ENCODE measurements at places on chromosomes 2 and 18.

GRCh38 chr2:191892391-191892790, 45.5 kb upstream of the CAVIN2 start:
- no peak for DNase-seq

- DNase-seq: no peak
Measured at GRCh38 chr2:50097148-50097547, 934.8 kb downstream of the NRXN1 start.

- DNase-seq: no peak
Measured at GRCh38 chr18:38496222-38496793, 930.7 kb upstream of the CELF4 start.

DNA sequence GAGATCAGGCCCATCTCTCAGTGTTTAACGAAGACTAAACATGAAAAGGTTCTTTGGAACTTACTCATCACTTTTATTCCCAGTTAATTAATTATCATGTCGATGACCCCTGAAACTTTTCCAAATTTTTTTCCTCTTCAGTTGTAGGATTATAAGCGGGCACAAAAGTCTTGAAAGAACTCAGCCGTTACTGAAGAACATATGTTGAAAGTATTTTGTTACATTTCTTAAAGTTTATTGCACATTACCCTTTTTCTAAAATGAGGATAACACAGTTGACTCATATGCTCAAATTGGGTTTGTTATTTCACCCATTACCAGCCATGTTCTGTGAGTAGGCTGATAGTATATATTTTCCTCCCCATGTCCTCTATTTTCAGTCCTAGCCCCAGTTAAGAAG, 75.9 kb upstream of the COL3A1 start:
- no peak for DNase-seq

- DNase-seq: no peak
Measured at GRCh38 chr2:150697596-150697995, 210.1 kb upstream of the RND3 start.

- DNase-seq: no peak
Measured at GRCh38 chr2:32926708-32927084, 20.1 kb upstream of the LTBP1 start.

DNA sequence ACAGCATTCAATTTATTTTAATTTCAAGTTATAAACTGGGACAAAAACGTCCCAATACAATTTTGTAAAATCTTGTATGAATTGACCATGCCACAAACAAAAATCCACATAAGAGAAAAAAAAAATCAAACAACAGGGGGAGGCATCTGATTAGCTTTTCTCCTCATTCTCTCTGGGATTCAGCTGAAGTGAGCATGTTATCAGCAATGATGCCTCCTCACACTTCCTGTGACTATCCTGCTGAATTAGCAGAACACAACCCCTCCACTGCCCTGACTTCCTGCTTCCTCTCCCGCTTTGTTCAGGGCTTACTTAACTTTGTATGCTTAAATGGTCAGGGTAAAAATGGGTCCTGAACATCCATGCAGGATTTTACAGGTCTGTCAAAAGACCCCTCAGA, 132.2 kb upstream of the ITGB6 start:
- DNase-seq: peak; percentile 28

GRCh38 chr2:80059447-80059846, 245.1 kb downstream of the LRRTM1 start:
- no peak for DNase-seq

- DNase-seq: no peak
Measured at GRCh38 chr18:68177807-68178702, 536.9 kb downstream of the TMX3 start.

DNA sequence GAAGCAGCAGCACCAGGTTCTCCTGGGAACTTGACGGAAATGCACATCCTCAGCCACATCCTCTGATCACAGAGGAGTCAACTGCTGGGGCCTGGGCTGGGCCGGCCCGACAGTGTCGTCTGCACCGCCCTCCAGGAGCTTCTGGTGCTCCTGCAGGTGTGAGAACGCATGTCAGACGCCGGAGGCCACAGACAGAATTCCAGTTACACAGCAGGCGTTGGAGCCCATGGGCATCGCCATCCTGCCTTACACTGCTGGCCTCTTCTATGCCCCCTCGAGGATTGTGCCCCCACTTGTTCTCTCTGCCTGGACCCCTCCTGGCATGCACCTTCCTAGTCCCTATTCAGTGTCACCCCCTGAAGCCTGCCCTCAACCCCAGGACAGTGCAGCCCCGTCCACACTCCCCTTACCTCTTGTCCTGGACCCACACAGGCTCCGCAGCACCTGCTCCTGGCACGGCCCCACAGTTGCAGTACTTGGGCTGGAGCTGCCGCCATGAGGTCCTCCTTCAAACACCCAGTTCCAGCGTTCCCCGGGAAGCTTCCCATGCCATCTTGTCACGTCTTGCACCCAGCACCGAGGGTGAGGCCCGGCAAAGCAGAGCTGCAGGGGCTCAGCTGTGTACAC, 37.5 kb downstream of the ADI1 start:
- no peak for DNase-seq

DNA sequence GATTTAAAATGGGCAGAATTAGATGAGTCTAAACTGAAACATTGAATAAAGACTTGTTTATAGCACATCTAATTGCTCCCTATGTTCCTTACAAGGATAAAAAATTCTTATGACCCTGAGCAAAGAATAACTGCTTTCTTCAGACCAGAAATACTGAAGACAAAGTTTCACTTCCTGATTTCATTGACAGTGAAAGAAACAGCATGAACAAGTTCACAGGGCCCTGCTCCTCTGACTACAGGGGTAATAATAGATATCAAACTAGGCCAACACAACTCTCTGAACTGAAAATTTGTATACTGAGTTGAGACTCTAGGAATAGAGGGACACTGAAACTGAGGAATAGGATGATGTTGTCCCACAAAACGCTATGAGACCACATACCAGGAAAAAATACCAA, 1383.3 kb upstream of the CDH2 start:
- DNase-seq: no peak

- no peak for DNase-seq
Measured at GRCh38 chr2:328761-329160, 40.9 kb upstream of the ALKAL2 start.

DNA sequence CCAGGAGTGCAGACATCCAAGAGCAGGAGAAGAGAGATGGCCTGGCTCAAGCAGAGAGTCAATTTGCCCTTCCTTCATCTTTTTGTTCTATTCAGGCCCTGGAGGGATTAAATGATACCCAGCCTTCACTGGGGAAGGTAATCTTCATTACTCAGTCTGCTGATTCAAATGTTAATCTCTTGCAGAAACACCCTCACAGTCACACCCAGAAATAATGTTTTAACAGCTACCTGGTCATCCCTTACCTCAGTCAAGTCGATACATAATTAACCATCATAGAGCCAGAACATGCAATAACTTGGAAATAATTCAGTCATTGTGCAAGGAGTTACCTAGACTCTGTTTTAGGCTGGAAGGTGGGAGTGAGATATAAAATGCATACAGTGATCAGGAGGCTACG, 163.7 kb upstream of the TNP1 start:
- DNase-seq: no peak

GRCh38 chr2:161332371-161332967, 24.2 kb downstream of the PSMD14 start:
- DNase-seq: no peak

DNA sequence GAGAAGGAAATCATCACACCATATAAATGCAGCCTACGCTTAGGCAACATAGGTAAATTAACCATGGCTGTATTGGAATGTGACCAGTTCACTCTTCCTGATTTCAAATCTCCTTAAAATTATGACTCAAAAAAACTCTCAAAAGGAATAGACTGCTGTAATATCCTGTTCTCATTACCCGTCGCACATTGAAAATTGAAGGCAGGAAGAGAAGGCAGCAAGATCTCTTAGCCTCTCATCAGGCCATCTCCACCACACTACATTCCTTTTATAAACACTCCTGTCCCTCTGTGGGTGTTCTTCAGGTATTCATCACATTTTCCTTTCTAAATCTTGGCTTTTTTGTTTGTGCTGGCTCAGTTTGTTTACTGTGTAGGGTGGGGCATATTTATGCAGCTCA, 83.2 kb downstream of the PPP1R1C start:
- no peak for DNase-seq

DNA sequence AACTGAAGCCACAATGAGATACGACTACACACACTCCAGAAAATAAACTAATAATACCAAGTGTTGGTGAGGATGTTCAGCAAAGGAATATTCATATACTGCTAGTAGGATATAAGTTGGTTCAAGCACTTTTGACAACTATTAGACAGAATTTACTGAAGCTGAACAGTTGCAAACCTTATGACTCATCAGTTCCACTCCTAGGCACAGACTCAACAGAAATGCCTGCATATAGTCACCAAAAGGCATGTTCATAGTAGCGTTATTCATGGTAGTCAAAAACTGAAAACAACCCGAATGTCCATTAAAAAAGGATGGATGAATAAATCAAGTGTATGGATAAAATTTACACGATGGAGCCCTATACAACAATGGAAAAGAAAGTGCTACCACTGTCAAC, 232.0 kb downstream of the ANAPC1 start:
- DNase-seq: no peak

DNA sequence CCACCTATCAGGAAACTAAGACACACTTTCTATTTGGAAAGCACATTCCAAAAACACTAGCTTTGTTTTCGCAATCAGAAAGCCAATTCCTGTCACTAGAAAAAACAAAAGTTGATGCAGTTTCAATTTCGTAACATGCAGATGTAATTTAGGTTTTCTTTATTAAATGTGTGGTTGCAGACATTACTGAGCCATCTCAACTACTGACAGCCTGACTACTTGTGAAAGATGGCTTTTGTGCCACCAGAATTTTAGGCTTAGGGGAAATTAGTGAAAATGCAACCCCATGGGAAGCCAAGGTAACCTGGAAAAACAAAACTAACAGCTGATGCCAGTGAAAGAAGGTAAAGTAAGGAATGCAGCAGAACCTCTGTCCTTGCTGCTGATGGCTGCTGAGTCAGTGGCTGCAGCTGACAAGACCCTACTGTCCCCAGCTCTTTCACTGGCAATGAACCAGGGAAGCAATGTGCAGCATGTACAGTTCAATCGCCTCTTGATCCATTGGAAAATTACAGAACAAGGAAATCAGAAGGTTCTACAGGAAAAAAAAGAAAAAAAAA, 34.9 kb downstream of the FEZ2 start:
- DNase-seq: no peak

DNA sequence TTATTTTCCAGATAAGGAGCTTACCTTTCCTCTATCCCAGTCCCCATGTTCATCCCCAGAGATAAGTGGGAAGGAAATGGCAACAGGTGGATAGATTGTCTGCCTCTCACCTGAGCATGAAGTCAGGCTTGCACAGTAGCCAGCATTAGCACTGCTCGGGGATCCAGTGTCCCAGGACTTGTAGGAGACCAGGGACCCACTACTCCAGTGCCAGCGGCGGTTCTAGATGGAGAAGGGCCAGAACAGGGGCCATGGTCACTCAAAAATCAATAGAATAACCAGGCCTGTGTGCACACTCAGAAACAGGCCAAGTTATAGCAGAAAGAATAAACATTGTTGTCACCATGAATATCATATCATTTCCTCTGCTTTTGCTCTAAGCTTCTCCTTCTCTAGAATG, 2.4 kb downstream of the REG1B start:
- no peak for DNase-seq

- no peak for DNase-seq
Measured at GRCh38 chr2:151508519-151508918, 98.8 kb downstream of the RIF1 start.
